ENCODE measurements at places on chromosomes 2 and 18.

- no peak for DNase-seq
Measured at GRCh38 chr2:135245071-135245470, 193.0 kb downstream of the RAB3GAP1 start.

DNA sequence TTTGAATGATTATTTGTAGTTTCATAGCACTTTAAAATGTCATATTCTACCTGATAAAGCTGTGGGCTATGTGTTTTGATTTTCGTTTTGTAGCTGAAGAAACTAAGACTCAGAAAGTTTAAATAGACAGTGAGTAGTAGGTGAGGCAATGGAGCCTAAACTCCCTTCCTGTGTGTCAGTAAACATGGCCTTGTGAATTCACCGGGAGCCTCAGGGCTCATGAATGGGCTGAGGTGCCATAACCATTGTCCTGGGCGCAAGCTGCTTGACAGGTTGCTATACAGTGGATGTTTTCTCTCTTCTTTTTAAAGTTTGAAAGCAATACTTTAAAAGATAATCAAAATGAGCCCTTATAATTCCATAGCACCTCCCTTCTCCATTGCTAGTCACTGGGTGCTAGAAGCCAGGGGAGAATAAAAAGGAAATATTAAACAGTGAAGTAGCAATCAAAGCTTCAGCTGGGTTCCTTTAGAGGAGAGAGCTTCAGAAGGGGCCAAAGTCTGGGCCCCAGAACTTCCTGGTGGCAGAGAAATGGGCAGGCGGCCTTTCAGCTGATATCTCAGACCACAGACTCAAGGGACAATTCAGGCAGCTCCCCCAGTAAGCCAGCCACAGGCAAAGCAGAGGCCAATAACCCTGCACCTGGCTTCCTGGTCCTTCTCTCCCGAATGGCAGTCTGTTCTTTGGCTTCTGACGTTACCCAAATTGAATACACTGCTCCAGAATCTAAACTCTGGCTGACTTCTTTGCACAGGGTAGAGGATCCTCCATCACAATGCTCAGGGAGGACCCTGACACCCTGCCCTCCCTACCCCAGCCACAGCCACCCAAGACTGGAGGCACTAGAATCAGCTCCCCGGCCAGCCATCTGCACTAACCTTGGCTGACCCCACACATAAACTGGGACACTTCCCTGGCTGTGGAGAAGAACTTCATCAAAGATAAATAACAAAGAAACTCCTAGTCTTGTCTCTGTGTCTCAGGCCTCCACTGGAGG is 51.8 kb upstream of the NPAS2 start:
- DNase-seq = no peak

DNA sequence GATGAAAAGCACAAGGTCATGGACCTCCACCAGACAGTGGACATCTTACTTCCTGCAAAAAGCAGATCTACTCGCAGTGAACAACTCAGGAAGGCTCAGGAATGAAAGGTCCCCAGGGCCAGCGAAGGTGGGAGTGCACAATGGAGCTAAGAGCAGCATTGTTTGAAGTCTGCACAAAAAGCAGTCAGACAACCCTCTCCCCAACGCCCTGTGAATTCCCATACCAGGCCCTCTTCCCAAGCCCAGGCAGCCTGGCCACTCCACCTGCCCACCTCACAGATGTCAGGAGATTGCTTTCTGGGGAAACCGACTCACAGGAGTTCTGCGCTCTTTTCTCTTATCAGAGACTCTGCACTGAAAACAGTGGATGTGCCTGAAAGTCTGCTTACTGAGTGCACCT is 34.8 kb downstream of the ST8SIA5 start:
- no peak for DNase-seq

DNA sequence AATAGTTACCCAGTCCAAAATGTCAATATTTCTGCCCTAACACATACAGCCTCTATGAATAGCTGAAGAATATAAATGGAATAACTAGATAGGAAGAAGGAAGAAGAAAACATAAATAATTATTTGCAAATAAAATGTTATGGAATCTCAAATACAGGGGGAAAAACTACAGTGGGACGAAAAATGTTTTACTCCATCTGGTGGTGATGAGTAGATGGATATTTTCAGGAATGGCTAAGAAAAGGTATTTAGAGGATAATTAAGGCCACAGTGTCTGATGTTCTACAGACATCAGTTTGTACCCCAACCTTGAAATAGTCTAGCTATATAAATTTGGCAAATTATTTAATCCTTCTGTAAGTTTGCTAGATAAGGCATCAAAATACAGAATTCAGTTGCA is 178.1 kb upstream of the FSHR start:
- DNase-seq = no peak

DNA sequence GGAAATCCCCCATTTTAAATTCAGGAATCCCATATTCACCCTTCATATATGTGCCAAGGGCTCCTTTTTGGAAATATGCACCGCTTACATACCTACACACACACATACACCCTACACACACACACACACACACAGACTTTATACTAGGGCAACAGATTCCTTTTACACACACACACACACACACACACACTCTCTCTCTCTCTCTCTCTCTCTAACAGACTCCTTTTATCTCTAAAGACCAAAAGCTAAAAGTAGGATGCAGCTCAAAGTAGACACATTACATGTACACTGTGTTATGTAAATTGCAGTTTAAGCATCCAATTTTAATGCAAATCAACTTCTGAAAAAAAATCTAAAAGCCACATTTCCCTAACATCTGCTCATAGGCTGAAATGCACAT is 130.9 kb upstream of the CAPN13 start:
- no peak for DNase-seq

- DNase-seq = no peak
Measured at GRCh38 chr2:42562474-42563144, 5.8 kb upstream of the MTA3 start.

GRCh38 chr2:177090967-177091366 is 121.6 kb upstream of the HNRNPA3 start:
- no peak for DNase-seq

DNA sequence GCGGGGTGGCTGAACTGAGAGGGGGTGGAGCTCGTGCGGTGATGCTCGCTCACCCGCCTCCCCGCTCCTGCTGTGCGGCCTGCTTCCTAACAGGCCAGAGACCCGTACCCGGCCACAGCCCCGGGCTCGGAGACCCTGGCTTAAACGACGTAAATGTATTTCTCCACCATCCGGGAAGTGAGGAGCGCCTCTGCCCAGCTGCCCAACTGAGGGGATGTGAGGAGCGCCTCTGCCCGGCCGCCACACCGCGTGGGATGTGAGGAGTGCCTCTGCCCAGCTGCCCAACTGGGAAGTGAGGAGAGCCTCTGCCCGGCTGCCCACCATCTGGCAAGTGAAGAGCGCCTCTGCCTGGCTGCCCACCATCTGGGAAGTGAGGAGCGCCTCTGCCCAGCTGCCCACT is 110.6 kb downstream of the HS6ST1 start:
- DNase-seq = no peak

GRCh38 chr2:190889175-190889943 is 8.7 kb downstream of the GLS start:
- no peak for DNase-seq

DNA sequence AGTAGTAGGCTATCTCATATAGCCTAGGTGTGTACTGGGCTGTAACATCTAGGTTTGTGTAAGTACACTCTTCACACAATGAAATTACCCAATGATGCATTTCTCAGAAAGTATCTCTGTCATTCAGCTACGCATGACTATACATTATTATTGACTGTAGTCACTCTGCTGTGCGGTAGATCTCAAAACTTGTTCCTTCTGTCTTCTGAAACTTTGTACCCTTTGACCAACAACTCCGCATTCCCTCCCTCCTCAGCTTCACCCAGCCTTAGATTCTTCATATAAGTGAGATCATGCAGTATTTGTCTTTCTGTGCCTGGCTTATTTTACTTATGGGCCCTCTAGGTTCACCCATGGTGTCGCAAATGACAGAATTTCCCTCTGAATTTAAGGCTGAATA is 49.0 kb downstream of the TAF1B start:
- DNase-seq = no peak

- no peak for DNase-seq
Measured at GRCh38 chr2:188441288-188441947, 149.7 kb downstream of the GULP1 start.

DNA sequence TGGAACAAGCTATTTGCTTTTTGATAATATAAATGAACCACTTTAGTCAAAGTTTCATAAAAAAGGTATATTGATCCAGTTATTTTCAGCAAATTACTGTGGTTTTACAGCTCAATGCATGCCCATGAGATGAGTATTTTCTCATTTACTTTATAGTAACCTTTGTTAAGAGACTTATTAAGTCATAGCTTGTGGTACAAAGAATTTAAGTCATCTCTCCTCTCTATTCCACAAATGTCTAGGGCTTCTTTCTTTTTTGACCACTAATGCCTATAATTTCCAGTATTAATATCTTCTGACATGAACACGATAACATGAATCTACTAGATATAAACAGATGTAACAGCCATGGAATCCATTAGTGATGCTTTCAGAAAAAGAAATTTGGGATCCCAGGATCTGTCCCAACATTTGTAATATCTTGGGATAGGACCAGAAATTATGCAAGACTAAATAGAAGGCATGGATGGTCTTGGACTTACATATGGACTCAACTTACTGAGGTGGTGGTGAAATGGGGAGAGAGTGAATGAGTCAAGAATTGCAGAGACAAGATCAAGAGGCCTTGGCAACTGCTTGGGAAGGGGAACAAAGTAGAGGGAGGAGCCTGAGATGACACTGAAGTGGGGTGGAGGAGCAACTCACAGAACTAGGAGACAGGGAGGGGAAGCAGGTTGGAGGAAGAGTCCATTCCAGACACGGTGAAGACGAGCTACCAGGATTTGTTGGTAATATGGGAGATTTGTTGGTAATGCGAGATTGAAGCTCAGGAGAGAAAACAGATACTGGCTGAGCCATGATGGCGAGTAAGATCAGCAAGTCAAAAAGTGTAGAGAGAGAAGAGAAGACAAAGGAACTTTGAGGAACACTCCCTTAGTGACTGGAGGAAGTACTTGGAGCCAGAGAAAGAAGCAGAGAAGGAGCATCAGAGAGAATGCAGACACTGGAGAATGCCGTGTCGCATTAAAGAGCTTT is 42.4 kb upstream of the KDM3A start:
- DNase-seq = no peak

- no peak for DNase-seq
Measured at GRCh38 chr2:174048243-174048642, 83.1 kb upstream of the SP3 start.

DNA sequence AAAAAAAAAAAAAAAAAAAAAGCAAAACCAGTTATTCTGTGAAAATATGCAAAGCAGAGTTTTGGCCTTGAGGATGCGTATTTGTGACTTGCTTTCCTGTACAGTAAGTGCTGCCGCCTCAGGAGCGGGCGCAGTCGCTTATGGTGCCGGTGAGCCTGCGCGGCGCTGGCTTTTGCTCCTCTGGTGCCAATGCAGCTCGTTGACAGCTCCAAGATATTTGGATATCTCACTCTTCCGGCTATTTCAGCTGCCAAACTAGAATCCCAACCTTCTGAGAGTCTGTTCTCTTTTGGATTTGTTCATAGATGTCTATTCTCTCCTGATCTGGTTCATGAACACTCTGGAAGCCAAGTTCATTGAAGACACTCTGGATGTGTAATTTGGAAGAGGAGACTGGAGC is 184.1 kb downstream of the AGAP1 start:
- no peak for DNase-seq

DNA sequence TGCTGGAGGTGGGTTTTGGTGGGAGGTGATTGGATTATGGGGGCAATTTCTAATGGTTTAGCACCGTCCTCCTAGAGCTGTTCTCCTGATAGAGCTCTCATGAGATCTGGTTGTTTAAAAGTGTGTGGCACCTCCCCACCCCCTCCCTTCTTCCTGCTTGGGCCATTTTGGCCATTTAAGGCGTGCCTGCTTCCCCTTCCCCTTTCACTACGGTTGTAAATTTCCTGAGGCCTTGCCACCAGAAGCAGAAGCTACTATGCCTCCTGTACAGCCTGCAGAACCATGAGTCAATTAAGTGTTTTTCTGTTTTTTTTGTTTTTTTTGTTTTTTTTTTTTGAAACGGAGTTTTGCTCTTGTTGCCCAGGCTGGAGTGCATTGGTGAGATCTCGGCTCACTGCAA is 335.7 kb upstream of the HS6ST1 start:
- DNase-seq = no peak

DNA sequence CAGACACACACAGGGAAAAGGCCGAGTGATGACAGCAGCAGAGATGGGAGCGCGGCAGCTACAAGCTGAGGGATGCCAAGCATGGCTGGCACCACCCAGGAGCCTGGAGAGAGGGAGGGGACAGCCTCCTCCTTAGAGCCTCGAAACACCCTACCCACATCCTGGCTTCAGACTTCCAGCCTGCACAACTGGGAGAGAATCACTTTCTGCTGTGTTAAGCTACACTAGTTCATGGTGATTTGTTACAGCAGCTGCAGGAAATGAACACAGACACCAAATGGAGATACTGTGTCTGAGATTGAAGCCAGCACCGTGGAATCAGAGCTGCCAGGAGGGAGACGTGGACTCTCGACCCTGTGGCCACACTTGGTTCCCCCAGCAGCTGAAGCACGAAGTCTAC is 27.5 kb upstream of the FOSL2 start:
- no peak for DNase-seq

DNA sequence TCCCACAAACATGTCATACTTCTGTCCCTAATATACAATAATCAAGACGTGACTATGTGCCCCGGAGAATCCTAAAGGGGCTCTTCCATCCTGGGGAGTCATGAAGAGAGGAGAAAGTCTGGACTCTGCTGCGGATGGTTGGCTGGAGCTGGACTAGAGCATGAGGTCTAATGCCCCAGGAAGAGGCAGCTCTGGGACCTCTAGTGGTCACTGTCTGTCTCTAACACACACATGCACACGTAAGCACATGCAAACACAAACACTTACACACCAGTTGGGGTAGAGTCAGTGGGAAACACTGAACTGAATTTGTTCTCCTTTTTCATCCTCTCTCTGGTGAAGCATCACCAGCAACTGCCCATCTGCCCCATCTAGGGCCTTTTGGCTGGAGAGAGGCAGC is 271.6 kb downstream of the TDRD15 start:
- no peak for DNase-seq

DNA sequence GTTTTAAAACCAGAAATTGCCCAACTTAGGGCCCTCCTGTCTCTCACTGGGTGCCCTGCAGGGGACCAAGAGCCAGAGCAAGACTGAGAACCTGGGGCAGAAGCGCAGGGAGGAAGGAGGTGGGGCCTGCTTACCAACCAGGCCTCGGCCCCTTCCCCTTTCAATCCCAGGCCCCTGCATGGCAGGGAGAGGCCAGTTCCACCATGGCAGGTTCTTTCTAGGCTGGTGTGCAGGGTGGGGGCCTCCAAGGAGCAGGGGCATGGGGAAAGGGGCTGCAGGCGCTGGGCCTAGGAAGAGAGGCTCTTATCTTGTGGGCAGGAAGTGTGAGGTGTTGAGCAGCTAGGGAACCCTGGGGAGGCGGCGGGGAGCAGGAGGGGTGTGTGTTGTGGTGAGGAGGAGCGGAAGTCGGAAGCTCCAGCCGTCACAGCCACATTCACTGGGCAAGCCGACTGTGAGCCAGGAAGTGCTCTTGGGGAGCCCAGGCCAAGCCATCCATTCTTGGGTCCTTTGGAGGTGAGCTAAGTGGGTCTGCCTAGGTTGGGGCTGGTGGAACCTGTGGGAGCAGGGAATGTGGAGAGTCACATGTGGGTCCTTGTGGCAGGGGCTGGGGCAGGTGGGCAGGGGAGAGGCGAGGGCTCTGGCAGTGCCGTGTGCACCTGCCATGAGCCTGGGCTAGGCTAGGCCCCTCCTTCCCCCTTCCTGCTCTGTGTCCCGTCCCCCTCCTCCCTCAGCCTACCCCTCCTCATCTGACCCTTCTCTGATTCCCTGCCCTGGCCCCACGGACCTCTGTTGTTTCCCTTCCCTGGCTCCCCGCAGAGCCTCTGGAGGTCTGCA is at the start of gene PSD4:
PSD4 (plus strand) TSS at position 430 of the 834 bp plus-strand sequence. CDS start 8,486 bp downstream, outside the sequence.
- peak; percentile 82 for DNase-seq

- no peak for DNase-seq
Measured at GRCh38 chr2:27070653-27071276, 689 bp downstream of the OST4 start.

Data from activated CD4-positive, CD25-positive, alpha-beta regulatory T cell treated with anti-CD3 and anti-CD28 coated beads, Interleukin-2, amount 50 U/mL, for 72 hours (primary cell).